ENCODE measurements at places on chromosomes 12 and 14.
A peak's percentile ranks its signal among the peaks of the same experiment; 100 is the strongest.

GRCh38 chr12:48542300-48542928 is 17.0 kb downstream of the OR8S1 start:
- no peak for DNase-seq

GRCh38 chr14:97336179-97336578 is 539.0 kb downstream of the VRK1 start:
- no peak for DNase-seq

DNA sequence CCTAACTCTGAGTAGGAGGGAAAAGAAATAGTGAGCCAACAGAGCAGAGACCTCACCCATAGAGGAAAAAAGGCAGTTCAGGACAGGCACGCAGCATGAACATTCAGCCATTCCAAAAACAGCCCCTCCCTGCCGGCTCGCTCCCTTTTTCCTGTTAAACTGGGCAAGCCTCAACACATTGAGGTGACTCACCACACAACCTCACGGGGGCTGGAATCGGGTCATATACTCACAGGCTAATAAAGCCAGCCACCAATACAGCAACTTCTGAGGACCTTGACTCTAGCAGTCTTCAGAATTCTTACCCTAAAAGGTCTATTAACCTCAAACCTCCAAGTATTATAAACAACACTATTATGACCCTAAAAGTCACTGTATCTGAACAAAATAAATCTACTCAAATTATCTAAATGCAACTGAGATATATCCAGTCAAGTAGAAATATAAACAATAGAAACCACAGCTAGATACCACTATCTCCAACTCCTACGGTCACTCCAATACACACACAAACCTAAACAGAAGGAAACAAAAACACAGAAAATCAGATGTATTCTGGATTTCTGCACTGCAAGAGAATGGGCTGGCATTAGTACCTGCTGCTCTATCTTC is 6.3 kb downstream of the YBX3 start:
- peak; percentile 88 for DNase-seq

- DNase-seq: no peak
Observed at GRCh38 chr14:38129705-38130104, 78.0 kb upstream of the SSTR1 start.

- DNase-seq: no peak
Observed at GRCh38 chr14:105274637-105275036, 26.2 kb downstream of the BRF1 start.

Data from SW 1271 (cell line).